ENCODE measurements at places on chromosomes 6 and 20.
A peak's percentile ranks its signal among the peaks of the same experiment; 100 is the strongest.

DNA sequence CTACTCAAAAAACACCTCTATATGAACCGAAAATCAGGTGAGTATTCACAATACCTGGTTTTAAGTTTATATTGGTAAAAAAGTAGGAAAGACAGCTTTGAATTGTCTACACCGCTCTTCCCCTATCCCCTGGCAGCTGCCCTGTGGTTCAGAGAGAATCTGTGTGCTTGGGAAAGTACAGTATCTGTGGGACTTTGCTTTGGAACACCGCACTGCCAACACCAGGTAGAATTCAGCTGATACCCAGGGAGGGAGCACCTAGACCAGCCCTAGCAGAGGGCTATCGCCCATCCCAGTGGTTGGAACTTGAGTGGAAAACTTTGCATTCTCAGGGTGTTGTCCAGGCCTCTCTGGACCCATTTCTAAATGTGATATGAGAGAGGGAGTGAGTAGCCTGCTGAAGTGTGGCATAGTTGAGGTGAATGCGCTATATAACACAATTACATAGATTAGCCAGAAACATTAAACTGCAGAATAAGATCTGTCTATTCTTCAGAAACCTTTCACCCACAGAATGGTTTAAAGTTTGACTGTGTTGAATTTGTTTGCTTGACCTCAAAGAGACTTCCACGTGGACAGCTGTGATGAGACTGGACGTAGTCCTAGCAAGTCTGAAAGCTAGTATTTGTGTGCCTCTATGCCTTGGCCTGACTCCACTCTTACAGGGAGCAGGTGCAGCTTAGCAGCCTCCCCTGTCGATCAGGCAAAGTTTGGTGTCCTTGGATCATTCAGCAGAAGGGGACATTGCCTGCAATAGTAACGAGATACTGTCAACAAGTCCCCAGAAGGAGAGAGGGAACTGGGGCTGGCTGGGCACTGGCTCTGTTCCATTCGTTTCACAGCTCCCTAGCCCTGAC, 11.5 kb upstream of the MPC1 start:
- no peak for DNase-seq

- no peak for DNase-seq
These were observed 215.8 kb upstream of the CDYL start for GRCh38 chr6:4560221-4561077.

- DNase-seq = no peak
These were observed 11.5 kb downstream of the TMEM63B start for GRCh38 chr6:44138717-44139350.

DNA sequence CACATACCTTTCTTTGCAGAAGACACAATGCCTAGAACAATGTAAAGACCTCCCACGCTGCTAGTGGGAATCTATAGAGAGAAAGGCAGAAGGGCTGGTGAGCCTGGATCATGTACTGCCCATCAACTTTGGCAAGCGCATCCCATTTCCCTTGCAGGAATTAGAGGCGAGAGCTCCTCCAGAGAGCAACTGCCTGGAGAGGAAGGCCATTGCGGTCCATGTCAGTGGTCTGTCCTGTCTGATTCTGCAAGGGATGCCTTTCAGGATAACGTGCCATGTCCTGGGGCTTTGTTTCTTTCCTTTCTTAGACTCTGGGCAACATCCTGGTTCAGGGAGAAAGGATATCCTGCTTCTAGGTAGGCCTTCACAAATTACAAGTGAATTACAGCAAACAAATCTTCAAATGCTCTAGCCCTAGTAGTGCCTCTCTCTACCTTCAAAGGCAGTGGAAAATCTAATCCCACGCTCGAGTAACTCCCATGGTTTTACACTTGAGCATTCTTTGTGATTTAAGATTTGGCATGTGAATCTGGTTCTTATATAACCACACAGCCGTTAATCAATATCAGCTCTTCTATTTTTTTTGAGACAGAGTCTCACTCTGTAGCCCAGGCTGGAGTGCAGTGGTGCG, 38.5 kb downstream of the GCNT2 start:
- DNase-seq = no peak

- no peak for DNase-seq
These were observed 4.3 kb upstream of the SRC start for GRCh38 chr20:37341632-37342031.

DNA sequence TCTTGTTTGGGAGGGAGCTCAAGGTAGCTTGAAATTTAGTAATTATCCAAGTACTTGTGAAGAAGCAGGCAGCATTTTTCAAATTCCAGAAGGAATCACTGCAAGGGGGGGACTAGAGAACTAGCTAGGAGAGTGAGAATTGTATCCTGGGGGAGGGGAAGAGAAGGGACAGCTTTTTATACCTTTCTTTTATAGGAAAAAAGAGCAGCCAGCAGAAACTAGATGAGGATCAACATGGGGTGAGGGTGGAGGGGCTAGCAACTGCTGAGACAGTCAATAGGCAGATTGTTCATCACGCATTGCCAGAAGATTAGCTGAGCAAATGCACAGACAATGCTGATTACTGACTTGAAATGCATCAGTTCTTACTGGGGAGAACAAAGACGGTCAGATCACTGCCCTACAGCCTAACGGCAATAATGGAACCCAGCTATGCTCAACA, 514.3 kb upstream of the CITED2 start:
- no peak for DNase-seq

- DNase-seq = no peak
These were observed 264.4 kb upstream of the SULF2 start for GRCh38 chr20:48049641-48050040.

- no peak for DNase-seq
These were observed 3.1 kb downstream of the F13A1 start for GRCh38 chr6:6317386-6317785.

DNA sequence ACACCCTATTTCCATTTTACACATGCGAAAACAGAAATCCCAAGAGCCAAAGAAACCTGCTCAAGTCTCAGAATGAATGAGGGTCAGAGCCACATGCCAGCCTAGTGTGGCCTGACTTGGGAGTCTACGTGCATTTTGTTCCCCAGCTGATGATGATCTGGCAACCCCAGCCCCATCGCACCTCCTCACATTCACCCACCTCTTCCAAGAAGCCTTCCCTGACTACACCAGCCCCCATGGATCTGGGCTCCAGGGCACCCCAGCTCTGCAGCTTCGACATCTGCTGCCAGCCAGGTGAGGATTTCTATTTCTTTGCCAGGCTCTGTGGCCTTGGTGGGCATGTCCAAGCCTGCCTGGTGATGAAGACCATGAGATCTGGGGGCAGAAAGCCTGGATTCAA, 41.0 kb downstream of the ANGPT4 start:
- no peak for DNase-seq

- no peak for DNase-seq
These were observed 74.8 kb upstream of the KIF16B start for GRCh38 chr20:16647875-16648597.

DNA sequence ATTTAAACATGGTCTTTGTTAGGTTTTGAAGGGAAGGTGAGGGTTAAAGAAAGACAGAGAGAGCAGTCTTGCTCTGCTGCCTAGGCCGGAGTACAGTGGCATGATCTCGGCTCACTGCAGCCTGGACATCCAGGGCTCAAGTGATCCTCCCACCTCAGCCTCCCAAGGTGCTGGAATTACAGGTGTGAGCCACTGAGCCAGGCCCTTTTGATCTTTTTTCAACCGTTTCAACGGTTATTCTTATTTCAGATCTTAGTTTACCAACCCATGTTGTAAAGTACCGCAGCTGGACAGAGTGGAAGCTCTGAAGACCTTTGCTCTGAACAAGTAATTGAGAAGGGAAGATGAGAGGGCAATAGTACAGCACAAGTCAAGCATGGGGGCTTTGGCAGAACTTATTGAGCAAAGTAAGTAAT, 1.2 kb upstream of the SRPK1 start:
- no peak for DNase-seq

DNA sequence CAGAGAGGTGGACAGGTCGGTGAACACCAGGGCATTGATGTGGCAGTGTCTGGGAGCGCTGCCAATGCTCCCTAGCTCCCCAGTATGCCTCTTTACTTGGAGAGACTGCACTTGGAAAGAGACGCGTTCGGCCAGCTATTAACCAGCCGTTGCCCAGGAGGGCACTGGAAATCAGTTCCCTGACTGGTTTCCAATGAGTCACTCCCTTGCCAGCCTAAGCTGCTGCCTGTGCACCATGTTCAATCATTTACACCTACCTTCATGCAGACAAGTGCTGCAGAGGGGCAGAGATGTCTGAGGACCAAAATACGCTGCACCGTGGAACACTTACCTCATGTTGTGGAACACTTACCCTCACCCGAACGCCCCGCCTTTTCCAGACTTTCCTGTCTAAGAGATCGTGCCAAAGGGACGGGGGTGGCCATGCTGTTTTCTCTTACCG, 151.6 kb downstream of the SOBP start:
- DNase-seq = peak; percentile 23

GRCh38 chr6:16564436-16564835, 196.8 kb downstream of the ATXN1 start:
- DNase-seq = no peak

GRCh38 chr20:52493171-52493721, 301.7 kb upstream of the ZFP64 start:
- peak; percentile 75 for DNase-seq

DNA sequence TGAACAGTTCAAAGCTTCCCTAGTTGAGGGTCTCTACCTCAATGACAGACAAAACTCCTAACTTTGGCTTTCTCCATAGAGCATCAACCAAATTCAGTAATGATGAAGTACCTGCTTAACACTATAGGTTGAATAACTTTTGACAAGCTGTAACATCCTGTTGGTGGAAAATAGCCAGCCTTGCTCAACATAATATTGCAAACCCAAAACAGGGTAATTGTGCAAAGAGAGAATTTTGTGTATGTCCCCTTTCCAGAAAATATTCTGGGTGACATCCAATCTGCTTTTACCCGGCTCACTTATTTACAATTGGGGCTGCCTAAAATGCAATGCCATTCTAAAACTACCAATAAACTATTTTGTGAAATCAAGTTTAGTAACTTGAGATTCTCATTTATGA, 72.8 kb downstream of the ATXN1 start:
- no peak for DNase-seq

DNA sequence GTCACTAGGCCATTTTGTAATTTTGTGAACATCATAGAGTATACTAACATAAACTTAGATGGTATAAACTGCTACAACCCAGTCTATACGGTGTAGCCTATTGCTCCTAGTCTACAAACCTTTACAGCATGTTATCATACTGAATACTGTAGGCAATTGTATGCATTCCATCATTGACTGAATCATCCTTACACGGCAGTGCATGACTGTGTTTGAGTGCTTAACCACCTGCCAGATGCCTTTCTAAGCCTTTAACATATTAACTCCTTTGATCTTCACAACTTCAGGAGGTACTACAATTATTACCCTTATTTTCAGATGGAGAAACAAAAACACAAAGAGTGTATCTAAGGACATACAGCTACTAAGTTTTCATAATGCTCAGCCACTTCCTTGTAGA, 14.0 kb downstream of the DPPA5 start:
- no peak for DNase-seq

DNA sequence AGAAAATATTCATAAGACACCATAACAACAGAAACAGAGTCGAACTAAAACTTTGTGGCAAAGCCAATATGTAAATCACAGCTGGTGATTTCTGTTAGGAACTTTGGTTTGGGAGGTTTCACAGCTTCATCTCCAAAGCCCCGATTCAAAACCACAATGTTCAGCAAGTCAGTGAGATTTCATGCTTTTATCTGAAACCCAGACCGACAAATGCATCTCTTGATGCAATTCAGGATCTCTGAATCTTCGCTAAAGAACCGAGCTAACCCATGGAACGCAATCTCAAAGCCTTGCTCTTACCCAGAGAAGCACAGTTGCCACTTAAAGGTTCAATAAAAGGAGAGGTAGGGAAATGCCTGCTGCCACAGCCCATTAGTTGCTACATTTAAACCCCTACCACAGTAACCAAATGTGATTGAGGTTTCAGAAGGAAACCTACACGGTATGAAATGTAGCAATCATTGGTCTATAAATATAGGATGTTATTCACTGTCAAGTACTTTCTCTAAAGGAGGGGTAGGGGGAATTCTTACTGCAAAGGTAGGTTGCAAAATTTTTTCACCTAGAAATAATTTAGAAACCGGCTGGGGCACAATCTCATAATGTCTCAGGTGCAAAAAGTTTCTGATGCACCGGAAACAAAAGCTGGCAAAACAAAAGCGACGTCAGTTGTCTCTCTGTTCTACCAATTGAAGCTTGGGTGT, 381.0 kb upstream of the ARID1B start:
- no peak for DNase-seq

GRCh38 chr20:61297986-61298385, 45.9 kb downstream of the CDH4 start:
- peak; percentile 67 for DNase-seq
